ENCODE measurements at places on chromosomes 2 and 18. TPM values are rescaled to one million over a fixed set of nuclear protein-coding genes. Genes with fewer than 3 reads are reported as not detected.
A peak's percentile ranks its signal among the peaks of the same experiment; 100 is the strongest.

- no peak for DNase-seq
These were observed 47.5 kb downstream of the NBEAL1 start for GRCh38 chr2:203062126-203062525.

DNA sequence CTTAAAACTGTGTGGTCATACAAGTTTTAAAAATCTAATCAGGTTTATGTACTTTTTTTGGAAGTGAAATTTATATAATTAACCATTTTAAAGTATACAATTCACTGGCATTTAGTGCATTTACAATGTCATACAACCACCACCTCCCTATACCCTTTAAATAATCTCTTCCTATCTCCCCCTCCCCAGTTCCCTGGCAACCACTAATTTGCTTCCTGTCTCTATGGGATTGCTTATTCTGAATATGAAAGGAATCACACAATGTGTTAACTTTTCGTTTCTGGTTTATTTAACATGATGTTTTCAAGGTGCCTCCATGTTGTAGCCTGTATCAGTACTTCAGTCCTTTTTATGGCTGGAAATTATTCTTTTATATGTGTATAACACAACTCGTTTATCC, 19.4 kb downstream of the CHMP3 start:
- no peak for DNase-seq

DNA sequence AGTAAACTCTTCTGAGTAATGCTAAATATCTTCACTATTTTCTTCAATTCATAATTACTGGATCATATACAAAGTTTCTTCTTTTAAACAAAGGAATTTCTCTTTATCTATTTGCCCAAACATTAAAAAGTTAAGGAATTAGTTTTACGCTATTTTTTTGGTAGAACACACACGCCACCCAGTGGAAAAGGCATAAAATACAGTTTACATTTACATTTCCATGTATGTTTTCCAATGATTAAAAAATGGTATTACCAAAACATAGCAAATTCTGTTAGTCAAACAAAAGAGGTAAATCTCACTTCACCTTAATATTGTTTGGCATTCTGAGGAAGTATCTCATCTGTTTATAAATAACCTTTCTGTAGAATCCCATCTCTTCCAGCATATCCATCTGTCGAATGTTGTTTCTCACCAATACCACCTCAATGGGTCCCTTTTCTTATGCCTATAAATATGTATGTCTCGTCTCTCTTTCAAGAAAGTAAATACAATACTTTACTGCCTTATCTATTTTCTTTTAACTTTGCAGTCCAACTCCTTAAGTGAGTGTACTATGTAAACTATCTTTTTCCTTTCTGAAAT, 7.2 kb downstream of the BOLL start:
- DNase-seq: peak; percentile 47

DNA sequence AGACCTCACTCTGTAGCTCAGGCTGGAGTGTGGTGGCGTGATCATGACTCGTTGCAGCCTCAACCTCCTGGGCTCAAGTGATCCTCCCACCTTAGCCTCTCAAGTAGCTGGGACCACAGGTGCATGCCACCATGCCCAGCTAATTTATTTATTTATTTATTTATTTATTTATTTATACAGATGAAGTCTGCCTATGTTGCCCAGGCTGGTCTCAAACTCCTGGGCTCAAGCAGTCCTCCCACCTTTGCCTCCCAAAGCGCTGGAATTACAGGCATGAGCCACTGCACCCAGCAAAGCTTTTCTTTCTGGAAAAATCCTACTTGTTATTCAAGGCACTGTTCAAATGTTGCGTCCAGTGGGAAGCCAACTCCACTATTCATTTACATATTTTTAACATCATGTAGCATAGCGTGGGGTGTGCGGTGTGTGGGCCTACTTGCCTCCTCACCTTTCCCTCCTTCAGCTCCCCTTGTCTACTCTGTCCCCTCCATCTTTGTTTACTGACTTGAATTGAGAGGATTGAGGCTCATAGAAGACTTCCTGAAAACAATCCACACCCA, 6.8 kb upstream of the RHOB start:
- no peak for DNase-seq

GRCh38 chr18:8730080-8730827, 24.9 kb downstream of the MTCL1 start:
- DNase-seq: no peak

- DNase-seq: no peak
These were observed 239.7 kb upstream of the TNP1 start for GRCh38 chr2:217099561-217099960.

UGT1A4 gene
- total RNA-seq: not detected

CCL20 gene
- not detected for total RNA-seq

CIB4 gene
- total RNA-seq: not detected

DNA sequence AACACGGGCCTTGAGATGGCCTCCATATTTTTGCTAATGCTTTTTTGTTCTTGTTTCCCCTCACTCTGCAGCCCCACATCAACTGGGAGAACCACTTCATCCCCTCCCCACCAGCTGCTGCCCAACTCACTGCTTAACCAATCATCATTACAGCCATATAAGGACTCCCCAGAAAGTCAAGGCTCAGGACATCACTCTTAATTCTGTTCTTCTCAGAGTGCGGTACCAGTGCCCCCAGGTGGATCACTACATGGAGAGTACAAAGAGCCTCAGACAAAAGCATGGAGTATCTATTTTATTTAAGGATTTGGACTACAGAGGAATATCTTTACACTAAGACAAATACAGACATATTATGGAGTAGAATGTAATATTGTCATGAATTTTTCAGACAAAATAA, 340.6 kb downstream of the PAX3 start:
- DNase-seq: no peak

DNA sequence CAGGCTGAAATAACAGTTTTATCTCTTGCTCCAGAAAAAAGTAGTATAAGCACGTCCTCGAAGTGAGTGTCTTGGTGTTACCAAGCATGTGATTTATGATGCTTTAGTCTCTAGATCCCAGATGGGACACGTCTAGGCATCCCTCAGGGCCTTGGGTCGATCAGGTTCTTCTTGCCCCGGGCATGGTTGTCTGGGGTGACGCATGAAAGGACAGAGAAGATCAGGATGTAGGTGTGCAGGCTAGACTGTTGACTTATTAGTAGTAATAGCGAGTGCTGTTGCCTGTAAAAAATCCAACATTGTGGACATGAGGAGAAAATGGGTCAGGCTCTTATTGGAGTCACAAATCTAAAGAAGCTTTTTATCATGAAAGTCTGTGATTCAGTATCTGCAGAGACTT, 94.0 kb upstream of the NFU1 start:
- no peak for DNase-seq
